ENCODE measurements at places on chromosomes 16 and 17.

DNA sequence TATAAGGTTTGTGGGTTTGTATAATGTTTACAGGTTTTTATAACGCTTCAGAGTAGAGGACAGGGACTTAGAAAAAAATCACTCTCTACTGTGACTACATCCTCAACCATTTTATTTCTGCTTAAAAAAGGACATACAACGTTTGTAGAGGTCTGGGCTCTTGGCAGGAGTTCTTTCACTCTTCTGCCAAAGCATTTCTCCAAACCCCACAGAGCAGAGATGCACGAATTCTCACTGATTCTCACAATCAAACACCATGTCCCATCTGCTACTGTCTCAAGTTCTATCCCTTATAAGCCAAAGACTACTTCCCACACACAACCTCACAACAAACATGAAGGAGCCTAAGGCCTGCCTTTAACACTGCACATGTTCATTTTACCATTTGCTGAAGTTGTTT lies 7.0 kb upstream of the ANKFY1 start:
- no peak for DNase-seq

- DNase-seq, result no peak
Measured at GRCh38 chr17:27404676-27405075, 51.6 kb upstream of the KSR1 start.

- no peak for DNase-seq
Measured at GRCh38 chr16:1037394-1038257, 34.9 kb upstream of the SSTR5 start.

DNA sequence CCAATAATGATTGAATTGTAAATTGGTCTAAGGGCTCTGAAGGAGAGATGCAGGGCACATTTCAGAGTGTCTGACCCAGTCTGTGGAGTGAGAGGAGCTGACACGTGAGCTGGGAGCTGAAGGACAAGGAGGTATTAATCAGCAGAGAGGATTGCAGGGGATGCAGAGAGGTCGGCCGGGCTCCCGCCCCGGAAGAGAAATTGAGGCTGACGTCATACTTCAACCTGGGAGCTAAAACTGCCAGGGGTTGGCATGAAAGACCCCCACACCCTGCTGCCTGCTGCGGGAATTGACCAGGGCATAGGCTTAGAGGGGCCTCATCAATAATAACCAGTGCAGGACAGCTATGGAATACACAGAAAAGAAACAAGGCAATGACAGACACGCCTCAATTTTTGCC lies 53.6 kb upstream of the CLEC19A start:
- no peak for DNase-seq

GRCh38 chr17:38922538-38923297 lies 2.7 kb upstream of the LASP1NB start:
- DNase-seq, result no peak

DNA sequence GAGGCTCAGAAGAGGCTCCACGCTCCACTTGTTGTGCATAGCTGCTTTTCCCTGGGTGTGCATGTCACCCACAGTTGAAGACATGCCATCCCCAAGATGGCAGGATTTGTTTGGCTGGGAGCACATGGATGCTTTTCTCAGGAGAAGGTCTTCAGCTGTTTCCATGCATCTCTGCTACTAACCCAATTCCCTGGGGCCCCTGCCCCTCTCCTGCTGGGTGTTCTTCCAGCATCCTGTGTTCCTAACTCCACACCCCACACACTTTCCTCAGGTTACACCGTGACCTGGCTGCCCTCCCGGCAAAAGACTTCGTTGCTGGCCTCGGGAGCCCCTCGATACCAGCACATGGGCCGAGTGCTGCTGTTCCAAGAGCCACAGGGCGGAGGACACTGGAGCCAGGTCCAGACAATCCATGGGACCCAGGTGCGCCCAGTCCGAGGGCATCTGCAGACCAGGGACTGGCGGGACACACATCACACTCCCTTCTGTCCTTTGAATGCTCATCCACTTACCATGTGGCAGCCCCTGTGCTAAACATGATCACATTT lies 21.5 kb downstream of the ITGAL start:
- DNase-seq, result no peak

DNA sequence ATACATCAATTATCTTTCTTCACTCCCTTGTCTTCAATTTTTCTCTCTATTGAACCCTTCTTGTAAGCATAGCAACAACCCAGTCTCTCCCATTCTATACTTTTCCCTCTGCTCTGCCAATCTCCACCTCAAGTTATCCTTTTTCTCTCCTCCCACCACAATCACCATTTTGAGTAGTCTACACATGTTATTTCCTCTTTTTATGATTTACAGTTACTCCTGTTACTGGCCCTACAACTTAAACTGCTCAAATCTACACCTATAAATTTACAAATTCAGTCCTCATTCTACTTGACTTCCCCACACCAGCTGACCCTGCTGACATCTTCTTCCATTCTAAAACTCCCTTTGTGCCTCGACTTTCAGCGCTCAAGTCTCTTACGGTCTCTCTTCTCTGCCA lies 84.6 kb downstream of the SPAG9 start:
- DNase-seq, result no peak

- no peak for DNase-seq
Measured at GRCh38 chr16:84081446-84081989, 35.2 kb downstream of the MBTPS1 start.

- DNase-seq, result no peak
Measured at GRCh38 chr17:19470530-19471261, 59.7 kb downstream of the RNF112 start.

DNA sequence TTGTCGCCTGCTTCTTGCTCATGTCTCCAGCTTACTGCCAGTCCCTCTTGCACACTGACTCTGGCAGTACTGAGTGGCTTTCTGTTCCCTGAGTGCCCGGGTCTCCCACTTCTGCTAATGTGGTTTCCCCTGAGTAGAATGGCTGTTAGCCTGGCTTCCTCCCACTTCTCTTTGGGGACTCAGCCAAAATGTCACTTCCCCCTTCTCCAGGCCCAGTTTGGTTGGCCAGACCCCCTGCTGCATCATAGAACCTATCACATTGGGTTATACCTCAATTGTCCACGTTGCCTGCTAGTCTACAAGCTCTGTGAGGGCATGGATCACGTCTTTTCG lies 304.4 kb downstream of the HS3ST3B1 start:
- no peak for DNase-seq

DNA sequence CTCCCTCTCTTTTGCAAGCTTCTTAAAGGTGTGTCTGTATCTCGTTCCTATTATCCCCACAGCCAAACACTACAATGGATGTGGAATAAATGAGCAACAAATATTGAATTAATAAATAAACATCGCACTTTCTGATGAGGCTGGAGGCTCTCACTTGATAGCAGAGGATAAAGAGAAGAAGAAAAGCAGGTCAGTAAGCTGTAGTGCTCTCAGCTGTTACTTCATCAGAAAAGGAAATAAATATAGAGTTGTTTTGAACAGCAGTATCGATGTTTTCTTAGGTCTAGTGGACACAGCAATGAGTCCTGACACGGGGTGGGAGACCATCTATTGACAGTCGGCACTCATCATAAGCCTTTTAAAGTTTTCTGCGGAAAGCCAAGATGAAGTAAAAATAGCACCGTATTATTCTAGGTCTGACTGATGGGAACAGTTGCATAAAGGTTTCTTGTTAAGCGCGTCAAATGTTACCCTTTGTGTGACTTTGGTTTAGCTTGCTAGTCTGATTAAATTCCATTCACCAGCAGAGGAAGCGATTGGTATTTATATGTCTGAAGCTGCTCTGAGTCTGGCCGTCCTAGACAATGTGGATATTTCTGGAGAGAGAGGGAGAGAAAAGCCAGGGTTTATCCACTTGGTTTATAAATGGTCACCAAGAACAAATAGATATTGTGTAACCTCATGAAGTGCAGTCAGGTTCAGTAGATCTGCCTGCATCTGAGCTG lies 646.1 kb downstream of the CDH11 start:
- DNase-seq, result no peak

DNA sequence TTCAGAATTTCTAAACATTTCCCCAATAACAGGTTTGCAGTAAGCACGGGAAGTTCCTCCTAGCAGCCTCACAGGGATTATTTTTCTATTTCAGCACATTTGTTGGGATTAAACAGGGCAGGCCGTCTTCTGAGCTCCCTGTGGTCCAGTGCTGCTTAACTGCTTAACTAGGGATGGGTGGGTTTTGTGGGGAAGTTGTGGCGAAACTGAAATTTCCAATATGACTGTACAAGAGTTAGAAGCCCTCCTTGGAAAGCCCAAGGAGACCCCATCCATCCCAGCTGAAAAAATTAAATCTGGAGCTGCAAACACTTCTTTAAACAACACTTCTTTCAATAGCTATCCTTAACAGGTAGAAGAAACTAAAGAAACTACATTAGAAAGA lies 22.2 kb downstream of the FAM117A start:
- no peak for DNase-seq

DNA sequence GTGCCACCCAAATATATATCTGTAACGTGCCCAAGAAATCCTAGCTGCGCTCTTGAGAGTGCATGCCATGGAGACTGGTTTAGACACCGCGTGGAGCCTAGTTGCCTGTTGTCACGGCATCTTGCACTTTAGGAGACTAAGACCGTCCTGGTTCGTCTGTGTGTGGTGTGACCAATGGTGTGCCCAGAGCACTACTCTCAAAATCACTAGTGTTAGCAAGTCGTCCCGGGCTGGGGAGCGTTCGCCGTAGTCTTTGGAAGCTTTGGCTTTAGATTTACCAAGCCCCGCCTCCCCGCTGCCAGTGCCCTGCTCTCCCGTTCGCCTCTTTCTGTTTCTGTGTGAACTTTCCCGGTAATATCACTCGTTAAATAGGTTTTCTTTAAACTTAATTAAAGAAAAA lies 27.0 kb downstream of the CLUH start:
- DNase-seq, result no peak

GRCh38 chr16:89616623-89617022 lies 3.2 kb downstream of the DPEP1 start:
- no peak for DNase-seq

All from stimulated activated CD8-positive, alpha-beta memory T cell treated with anti-CD3 and anti-CD28 coated beads, Interleukin-7, amount 100 ng/mL, for 4 hours (primary cell).